ENCODE measurements at places on chromosomes 12 and 14. TPM values are rescaled to one million over a fixed set of nuclear protein-coding genes. Genes with fewer than 3 reads are reported as not detected.

The SINHCAF gene
- 37.5 TPM for total RNA-seq

The CCDC38 gene
- not detected for total RNA-seq

The DCN gene
- not detected for total RNA-seq

DNA sequence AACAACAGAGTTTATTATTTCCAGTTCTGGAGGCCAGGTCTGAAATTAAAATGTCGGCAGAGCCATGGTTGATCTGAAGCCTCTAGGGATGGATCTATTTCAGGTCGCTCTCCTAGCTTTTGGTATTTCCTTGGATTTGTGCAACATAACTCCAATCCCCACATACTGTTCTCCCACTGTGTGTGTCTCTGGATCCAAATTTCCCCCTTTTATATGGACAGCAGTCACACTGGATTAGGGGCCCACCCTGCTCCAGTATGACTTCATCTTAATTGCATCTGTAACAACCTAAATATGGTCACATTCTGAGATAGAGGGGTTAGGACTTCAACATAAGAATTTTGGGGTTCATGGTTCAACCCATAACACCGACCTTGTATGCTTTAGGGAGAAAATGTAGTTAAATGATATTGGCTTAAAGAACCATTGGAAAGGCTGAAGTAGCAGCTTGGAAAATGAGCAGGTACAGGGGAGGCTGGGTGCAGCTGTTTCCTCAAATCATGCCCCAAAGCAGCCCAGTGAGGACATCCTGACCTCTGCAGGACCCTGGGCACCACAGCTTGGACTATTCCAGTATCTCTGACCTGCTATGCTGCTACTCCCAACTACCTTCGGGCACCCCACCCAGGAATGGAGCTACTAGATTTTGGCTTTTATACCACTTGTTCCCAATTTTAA, 13.9 kb upstream of the MDM2 start:
- no peak for DNase-seq

The CELA1 gene
- total RNA-seq, result not detected

DNA sequence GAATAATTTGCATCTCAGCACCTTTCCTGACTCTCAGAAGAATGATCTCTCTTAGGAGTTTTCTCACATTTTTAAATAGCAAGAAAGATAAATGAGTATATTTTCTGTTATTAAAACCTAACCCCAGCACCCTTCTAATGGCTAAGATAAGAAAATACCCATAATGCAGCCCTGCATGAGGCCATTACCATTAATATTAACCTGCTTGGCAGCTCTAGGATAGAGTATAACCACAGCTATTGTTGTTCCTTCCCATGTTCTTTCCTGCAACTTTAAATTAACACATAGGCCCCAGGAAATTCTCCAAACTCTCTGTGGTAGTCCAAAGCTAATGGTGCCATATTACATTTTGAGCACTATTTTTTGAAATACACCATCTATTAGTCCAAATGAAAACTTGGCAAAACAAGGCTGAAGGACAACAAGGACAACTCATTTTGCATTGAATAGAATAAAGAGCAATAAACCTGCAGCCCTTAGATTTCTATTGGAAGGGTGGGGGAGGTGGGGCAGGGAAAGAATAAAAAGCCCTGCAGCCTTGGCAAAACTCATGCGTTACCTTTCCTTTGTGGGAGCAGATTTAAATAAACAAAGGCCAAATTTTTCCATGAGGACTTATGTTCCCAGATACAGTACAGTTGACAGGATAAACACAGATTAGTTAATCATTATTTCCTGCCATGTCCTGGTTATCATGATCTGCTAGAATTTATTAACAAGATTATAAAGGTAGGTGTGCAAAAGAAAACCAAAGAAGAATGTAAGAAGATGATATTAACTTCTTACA, 46.9 kb downstream of the BTG1 start:
- peak; percentile 38 for DNase-seq

The TPPP2 gene
- not detected for total RNA-seq

- DNase-seq, result no peak
These were observed 14.3 kb upstream of the RIC8B start for GRCh38 chr12:106760184-106760531.
